Activated CD8-positive, alpha-beta T cell treated with anti-CD3 and anti-CD28 coated beads, Interleukin-2, amount 10 ng/mL, durations not matched to agents 7 days and 5 days (primary cell): ENCODE measurements at places on chromosomes 2 and 18. TPM values are rescaled to one million over a fixed set of nuclear protein-coding genes. Genes with fewer than 3 reads are reported as not detected.

GRCh38 chr2:222442665-222443064 is 18.3 kb downstream of the SGPP2 start:
- H3K27me3 ChIP-seq: no peaks in the 10 kb centered on the region
- H3K4me3 ChIP-seq: no peak overlapping the region
- no peaks in the 10 kb centered on the region for H3K36me3 ChIP-seq
- no peak for DNase-seq

DQX1 gene
- 0.18 TPM for total RNA-seq

ABCG5 gene
- total RNA-seq: not detected

- no peak overlapping the region for H3K4me3 ChIP-seq
- no peaks in the 10 kb centered on the region for H3K27me3 ChIP-seq
- H3K27ac ChIP-seq: no peak overlapping the region
- peaks cover 32% of the 10 kb centered on the region for H3K36me3 ChIP-seq
These were observed 126.8 kb downstream of the ZAP70 start for GRCh38 chr2:97840198-97840597.

GRCh38 chr18:35691625-35692024 is 110.1 kb downstream of the GALNT1 start:
- no peak overlapping the region for H3K4me3 ChIP-seq
- H3K4me1 ChIP-seq: no peaks in the 10 kb centered on the region
- H3K27me3 ChIP-seq: no peaks in the 10 kb centered on the region

DNA sequence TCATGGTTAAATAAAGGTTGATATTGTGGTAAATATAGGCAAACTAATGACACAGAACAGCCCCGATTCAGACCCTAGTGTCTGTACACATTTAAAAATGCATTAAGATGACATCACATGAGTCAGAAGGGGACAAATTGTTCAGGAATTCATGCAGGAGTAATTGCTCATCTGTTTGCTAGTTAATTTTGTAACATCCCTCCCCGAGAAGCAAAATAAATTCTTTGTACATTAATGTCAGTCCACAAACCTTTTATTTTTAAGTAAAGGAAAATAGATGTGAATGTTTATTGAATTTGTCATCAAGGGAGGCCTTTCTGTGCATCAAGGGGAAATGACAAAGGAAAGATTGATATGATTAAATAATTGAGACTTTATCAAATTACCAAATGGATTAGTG is 69.9 kb downstream of the SH3BP4 start:
- no peak overlapping the region for H3K4me3 ChIP-seq
- no peak overlapping the region for H3K27ac ChIP-seq
- no peaks in the 10 kb centered on the region for H3K27me3 ChIP-seq

DNA sequence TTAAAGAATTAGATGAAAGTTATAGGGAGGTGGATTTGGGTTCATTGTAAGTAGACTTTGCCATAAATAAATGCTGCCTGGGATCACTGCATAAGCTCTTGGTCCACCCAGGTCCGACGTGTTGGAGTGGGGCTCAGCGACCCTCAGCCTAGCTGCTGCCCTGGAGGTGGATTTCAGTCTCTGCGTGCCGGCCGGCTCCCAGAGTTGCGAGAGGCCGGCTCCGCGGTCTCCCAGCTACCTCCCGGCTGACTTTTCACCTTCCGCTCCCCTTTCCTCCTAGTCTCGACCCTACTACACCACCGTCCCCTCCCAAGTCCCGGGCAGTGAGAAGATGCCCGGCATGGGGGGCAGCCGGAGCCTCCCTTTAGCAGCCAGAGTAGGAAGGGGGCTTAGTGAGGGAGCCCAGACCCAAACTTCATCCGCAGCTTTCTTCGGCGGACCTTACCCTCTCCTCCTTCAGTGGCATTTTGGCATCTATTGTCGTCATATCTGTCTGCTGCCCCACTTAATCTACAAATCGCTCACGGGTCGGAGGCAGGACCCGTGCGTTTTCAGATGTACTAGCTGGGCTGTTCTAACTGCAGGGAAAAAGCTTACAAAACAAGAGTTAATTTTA is 8.1 kb downstream of the EMX1 start:
- no peak overlapping the region for H3K27ac ChIP-seq
- no peak overlapping the region for H3K4me3 ChIP-seq
- no peak for DNase-seq
- H3K27me3 ChIP-seq: peaks cover 43% of the 10 kb centered on the region

UPP2 gene
- total RNA-seq: not detected

DNA sequence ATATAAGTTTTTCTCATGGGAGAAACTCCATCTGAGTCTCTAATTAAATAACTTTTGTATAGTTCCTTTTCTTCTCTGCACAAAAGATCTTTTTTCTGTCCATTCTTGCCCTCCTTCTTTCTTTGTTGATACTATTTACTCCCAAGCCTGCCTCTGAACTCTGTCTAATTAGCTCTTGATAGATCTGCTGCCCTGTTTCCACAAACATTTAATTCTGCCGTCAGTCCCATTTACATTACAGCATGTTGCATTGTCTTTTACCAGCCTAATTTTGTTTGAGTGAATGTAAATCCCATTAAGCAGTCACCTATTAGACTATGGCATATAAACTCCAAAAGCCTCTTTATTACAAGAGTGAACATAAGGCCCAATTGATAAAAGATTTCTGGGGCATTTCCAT is 254.4 kb downstream of the ERBB4 start:
- H3K4me3 ChIP-seq: no peak overlapping the region
- no peaks in the 10 kb centered on the region for H3K36me3 ChIP-seq
- H3K4me1 ChIP-seq: no peaks in the 10 kb centered on the region
- no peaks in the 10 kb centered on the region for H3K27me3 ChIP-seq
- no peak overlapping the region for H3K27ac ChIP-seq
- DNase-seq: no peak

KDM3A gene
- total RNA-seq: 80.1 TPM

- no peaks in the 10 kb centered on the region for H3K27me3 ChIP-seq
- no peak overlapping the region for H3K27ac ChIP-seq
- H3K36me3 ChIP-seq: no peaks in the 10 kb centered on the region
- no peak overlapping the region for H3K4me3 ChIP-seq
- peaks cover 2% of the 10 kb centered on the region for H3K4me1 ChIP-seq
These were observed 264.5 kb downstream of the SOCS6 start for GRCh38 chr18:70553245-70553935.
